HuH-7 (cell line): ENCODE measurements at places on chromosomes 16 and 17.

- DNase-seq, result no peak
Measured at GRCh38 chr17:45115871-45116270, 16.4 kb downstream of the PLCD3 start.

DNA sequence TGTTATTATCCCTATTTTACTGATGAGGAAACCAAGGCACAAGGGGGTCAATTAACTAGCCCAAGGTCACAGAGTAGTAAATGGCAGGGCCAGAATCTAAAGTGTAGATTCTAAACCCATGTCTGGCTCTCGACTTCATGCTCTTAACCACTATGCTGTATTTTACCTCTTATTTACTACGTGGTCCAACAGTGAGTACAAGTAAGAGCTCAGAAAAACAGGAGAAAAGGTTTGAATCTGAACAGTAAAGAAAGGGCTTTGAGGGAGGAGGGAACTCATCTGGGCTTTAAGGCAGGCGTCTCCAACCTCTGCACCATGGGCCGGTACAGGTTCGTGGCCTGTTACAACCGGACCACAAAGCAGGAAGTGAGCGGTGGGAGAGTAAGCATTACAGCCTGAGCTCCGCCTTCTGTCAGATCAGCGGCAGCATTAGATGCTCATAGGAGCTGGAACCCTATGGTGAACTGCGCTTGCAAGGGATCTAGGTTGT, 62.9 kb downstream of the SMURF2 start:
- DNase-seq, result no peak

- DNase-seq, result no peak
Measured at GRCh38 chr17:73947281-73947965, 256.1 kb upstream of the RPL38 start.

DNA sequence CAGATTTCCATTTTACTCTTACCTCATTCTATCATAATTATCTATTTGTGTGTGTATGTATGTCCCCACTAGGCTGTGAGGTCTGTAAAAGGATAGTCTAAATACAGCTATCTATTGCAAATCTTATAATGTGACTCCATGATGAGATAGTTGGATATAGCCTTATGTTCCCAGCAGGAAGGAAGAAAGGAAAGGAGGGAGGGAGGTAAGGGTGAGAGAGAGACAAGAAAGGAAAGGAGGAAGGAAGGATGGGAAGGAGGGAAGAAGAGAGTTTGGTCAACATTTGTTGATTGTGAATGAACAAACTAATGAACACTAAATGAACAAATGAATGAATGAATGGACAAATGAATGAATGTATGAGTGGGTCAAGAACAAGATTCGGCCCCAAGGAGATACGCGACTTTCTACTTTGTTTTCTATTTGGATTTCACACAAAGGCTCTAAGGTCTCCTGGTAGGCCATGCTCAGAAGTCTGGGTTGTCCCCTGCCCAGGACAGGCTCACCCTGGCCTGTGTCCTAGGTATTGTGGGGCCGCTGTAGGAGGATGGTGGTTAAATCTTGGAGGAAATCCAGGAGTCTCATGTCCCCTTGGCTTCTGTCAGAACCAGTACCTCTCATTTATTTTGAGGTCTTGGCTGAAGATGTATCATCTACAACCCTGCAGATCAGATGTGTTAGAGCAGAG, 195.2 kb downstream of the WWOX start:
- DNase-seq, result no peak

DNA sequence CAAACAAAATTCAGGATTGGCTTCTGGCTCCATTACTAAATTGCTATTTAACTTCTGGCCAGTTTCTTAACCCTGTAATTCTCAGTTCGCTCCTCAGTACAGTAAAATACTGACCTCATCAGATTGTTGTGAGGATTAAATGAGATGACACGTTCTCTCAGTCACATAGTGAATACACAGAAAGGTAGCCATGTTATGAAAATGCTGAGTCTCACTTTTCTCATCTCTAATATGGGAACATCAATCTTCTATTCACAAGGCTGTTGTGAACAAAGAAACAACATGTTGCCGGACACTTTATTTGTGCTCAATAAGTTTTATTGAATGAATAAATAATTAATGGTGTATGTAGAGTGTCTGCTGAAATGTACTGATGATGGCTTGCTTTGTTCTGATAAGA, 924.5 kb upstream of the GOT2 start:
- DNase-seq, result no peak

DNA sequence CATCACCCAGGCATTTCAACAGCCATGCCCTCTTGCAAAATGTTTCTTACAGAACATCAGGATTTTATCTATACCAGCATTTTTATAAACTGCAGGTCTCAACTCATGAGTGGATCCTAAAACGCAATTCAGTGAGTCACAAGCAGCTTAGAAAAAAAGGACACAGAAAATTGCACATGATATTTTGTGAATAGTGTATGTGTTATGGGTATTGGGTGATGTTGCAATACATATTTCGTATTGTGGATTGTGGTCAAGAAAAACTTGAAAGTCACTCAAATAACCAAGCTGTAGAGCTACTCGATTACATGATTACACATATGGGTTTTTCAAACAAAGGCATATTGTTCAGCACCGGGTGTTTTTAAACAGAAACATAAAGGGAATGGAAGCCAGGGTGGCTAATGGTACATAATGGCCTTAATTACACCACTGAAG, 1.4 kb downstream of the WIPI1 start:
- DNase-seq, result no peak

- DNase-seq, result peak; percentile 72
Measured at GRCh38 chr17:46771561-46772474, 46.7 kb downstream of the WNT3 start.

DNA sequence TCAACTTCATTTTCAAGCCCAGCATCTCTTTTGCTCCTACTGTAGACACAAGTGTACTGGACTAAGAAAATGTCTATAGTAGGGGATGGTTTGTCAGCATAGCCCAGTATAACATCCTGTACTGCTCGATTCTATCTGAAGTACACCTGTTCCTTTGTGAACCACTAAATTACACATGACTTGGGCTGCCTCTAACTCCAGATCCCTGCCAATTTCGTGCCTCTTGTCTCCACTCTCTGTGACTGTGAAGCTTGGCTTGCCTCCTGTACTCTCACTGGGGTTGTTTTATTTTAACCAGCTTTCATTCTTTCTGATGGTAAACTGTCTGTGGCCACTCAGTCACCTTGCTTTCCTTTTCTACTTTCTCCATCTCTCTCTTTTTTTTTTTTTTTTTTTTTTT, 24.5 kb downstream of the GFOD2 start:
- DNase-seq, result no peak

DNA sequence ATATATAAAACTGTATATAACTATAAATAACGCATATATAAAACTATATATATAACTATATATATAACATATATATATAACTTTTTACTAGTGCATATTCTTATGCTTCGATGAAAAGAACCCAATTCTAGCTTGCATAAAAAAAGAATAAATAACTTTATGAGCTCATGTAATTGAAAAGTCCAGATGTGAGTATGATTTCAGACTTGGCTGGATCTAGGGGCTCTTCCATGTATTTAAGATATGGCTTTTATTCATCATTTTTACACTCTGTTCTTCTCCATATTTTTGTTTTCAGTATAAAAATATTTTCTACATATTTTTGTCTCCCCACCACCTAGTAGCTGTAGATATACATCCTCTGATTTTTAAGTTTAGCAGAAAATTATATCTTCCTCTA, 417.5 kb downstream of the CDH11 start:
- DNase-seq, result no peak

- DNase-seq, result no peak
Measured at GRCh38 chr17:4950075-4950745, 709 bp upstream of the ENO3 start.

DNA sequence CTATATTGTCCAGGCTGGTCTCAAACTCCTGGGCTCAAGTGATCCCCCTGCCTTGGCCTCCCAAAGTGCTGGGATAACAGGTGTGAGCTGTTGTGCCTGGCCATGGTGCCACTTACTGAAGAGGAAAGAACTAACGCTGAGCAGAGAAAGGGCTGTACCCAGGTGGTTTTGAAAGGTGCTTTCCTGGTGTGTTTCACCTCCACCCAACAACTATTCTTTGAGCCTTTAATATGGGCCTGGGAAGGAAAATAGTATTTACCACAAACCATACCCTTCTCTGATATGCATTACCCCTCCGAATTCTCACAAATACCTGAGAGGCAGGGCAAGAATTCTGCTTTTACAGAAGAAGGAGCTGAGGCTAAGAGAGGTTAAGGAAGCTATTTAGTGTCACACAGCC, 24.8 kb downstream of the KPNA2 start:
- DNase-seq, result no peak

DNA sequence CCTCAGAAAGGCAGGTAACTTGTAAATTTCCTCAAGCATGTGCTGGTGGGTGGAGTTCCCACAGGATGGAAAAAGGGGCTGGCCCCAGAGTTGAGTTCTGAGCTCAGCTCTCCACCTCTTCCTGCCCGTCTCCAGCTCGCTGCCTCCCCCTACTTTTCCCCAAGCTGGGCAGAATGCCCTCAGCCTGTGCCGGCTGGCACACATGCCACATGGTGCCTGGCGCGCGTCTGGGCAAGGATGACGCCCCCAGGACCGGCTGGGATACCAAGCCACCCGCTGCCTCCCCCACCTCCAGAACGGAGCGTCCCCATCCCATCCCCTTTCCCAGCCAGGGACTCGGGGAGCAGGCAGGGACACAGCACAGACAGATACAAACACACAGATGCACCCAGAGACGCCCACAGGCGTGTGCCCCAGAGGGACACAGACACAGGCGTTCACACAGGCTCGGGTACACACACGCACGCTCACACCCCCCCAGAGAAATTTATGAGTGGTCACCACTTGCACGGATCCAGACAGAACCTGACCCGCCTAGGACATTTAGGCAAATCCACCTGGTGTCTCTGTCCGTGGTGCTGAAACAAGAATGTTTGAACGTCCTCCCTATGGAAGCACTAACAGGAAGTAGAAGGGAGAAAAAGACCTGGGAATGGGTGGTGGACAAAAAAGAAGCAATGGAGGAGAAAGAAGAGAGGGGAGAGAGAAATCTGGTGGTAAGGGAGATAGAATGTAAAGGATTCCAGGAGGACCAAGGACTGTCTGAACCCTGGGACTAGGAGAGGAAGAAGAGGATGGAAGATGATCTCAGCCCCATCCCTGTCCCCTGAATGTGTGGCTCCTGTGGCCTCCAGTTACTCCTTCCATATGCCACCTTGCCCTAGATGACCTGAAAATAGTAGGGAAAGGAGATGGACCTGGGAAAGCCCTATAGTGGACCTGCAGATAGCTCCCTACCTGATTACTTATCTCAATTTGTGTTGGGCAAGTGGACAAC, 15.5 kb downstream of the NEUROD2 start:
- peak; percentile 79 for DNase-seq

DNA sequence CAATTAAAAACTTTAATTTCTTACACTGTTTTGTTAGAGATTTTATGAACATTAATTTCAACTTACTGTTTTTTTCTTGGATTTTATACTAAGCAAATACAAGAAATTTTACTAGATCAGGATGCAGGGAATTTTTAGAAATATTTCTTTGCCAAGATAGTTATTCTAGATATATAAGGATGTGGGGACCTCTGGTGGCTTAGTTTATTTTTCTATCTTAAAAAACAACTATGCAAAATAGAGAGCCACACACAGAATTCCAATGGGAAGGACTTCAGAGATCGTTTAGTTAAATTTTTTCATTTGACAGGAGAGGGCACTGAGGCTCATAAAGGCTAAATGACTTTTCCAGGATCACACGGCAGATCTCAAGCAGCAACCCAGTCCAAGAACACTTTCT, 23.0 kb upstream of the CAPNS2 start:
- DNase-seq, result no peak
